B cell (primary cell): ENCODE measurements at places on chromosomes 13 and 19. TPM values are rescaled to one million over a fixed set of nuclear protein-coding genes. Genes with fewer than 3 reads are reported as not detected.

Gene MEDAG
- total RNA-seq = not detected in 2 replicates

Gene GNG7
- total RNA-seq = 153 and 160 TPM in 2 replicates

Gene SELENOW
- total RNA-seq = 46.3 and 47.7 TPM in 2 replicates

DNA sequence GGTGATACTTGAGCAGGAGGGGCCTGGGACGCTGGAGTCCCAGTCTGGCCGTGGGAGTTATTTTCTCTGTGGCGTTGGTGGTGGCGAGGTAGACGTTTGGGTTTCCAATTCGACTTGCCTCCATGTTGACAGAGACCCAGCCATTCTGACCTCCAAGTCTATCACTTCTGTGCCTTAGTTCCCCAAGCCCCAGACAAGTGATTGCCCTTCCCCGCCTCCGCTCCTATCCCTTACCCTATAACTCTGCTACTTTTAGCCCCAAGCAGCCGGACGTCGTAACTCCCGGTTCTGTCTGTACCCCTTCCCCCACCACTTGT is 549 bp downstream of the TIMM50 start:
- peak overlapping the region; percentile 43 for H3K4me3 ChIP-seq
- peaks cover 17% of the 10 kb centered on the region for H3K36me3 ChIP-seq
- peaks cover 21% of the 10 kb centered on the region for H3K4me1 ChIP-seq
- H3K27me3 ChIP-seq = no peaks in the 10 kb centered on the region
- no peak for DNase-seq
- H3K27ac ChIP-seq = peak overlapping the region; percentile 84

DNA sequence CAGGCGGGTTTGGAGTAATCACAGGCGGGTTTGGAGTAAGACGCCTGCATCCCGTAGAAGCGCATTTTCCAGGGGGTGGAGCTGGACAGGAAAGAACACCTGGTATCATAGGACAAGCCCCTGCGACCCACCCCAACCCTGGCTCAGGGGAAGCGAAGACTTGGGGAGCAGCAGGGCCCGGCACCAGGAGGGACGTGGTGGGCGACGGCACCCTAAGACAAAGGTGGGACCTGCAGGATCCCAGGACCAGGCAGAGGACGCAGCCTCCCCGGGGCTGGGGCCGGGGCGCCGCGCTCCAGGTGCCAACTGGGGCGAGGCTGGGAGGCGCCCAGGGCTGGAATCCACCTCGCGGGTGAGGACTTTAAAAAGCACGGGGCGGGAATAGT is 520 bp downstream of the ZNF600 start:
- H3K4me1 ChIP-seq = peaks cover 18% of the 10 kb centered on the region
- H3K36me3 ChIP-seq = no peaks in the 10 kb centered on the region
- DNase-seq = no peak

DNA sequence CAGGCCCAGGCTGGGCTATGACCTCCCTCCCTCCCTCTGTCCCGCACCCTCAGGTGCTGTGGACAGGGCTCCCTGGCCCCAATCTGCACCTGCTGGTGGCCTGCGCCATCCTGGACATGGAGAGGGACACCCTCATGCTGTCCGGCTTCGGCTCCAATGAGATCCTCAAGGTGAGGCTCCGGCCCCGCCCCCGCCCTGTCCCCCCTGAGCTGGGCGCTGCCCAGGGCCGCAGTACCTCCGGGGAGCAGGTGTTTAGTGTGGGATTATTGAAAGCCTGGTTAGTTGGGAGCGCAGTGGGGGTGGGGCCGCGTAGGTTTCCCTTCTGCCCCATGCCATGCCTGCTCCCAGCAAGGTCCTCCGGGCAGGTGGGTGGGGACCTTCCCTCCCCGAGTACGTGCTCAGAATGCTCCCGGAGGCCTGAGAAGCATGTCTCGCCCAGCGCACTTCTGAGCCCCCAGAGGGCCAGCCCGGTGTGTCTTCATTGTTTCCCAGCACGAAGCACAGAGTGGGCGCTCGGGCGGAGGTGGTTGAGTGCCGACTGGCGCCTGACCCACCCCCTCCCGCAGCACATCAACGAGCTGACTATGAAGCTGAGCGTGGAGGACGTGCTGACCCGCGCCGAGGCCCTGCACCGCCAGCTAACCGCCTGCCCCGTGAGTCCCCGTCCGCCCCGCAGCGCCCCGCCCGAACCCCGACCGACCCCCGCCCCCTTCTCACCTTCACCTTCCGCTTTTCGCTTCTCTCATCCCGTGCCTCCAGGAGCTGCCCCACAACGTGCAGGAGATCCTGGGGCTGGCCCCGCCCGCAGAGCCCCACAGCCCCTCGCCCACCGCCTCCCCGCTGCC is 8.8 kb downstream of the IL4I1 start:
- peaks cover 3% of the 10 kb centered on the region for H3K4me1 ChIP-seq
- H3K27ac ChIP-seq = no peak overlapping the region
- H3K4me3 ChIP-seq = no peak overlapping the region

GRCh38 chr19:5037936-5038335 is 69.0 kb downstream of the KDM4B start:
- DNase-seq = no peak
- H3K4me3 ChIP-seq = no peak overlapping the region
- H3K27ac ChIP-seq = no peak overlapping the region
- H3K4me1 ChIP-seq = no peaks in the 10 kb centered on the region
- no peaks in the 10 kb centered on the region for H3K27me3 ChIP-seq
